ENCODE measurements at places on chromosomes 11 and 22.

GRCh38 chr11:79336797-79337517 is 103.9 kb downstream of the TENM4 start:
- DNase-seq: no peak

- DNase-seq: no peak
These were observed 54.9 kb downstream of the GLYATL1 start for GRCh38 chr11:58994171-58994570.

DNA sequence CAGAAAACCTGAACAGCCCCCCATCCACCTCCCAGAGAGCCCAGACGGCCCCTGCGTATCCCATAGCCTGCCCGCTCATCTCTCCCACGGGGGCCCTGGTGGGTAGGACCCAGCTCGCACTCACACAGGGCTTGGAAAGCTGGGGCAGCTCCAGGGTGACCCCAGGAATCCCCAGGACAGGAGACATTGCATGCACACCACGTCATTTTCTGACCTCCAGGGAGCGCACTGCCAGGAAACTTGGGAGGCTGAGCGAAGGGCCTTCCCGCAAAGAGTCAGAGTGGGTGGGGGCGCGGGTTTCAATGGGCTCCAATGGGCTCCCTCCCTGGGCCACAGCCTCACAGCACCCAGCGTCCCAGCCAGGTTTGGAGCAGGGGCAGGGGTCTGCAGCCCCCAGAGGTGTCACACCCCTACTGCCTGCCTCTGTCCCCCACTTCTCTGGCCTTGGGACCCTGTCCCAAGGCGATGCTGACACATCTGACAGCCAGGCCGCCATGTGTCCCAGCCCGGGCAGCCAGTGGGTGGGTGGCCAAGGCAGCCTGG is 8.2 kb upstream of the SYT8 start:
- DNase-seq: no peak

DNA sequence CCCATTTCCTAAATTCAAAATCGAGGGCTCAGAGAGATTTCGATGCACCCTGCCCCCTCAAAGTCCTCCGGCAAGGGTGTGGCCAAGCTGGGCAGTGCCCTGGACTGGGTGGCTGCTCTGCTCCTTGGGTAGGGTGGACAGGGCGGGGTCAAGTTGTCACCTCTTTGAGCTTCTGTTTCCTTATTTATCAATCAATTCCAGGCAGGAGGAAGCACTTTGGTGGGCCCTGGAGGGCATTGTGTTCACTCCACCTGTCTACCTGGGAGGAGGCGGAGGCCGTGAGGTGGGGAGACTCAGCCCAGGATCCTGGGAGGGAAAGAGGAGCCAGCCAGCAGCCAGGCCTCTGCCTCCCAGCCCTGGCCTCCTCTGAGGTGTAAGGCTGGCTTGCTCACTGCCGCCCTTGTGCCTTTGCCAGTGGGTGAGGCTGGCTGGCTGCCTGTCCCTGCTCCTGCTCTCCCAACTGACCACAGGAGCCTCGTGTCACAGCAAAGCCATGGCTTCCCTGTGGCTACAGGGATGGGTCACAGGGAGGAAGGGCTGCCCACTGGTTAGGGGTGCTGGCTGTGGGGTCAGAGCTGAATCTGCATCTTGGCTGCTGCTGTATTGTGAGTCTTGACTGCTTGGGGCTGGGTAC is 25.5 kb upstream of the SHISAL1 start:
- no peak for DNase-seq

GRCh38 chr11:86987679-86988078 is 32.5 kb upstream of the FZD4 start:
- DNase-seq: no peak

DNA sequence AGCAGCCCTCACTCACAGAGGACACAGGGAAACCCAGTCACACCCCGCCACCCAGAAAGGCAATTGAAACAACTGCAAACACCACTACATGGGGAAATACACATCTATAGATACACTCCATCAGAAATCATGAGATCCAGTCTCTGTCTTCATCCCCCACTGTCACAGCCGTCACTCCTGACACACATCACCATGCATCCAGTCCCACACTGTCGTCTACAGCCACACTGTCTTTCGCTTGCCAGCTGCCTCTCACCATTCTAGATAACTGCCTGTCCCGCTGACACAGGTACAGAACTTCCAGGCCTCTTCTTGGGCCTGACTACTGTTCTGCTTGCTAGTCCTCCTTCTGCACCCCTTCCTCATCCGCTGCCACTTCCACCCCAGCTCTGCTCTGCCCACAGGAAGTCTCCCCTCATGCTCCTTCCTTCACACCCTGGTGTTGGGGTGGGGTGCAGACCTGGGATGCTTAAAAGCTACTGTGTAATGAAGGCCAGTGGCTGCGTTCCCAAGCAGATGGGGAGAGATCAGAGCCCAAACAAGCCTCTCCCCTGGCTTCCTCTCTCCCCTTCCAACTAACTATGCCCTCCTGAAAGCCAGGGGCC is 42.6 kb downstream of the SLC22A12 start:
- no peak for DNase-seq

- no peak for DNase-seq
These were observed 15.3 kb downstream of the CCDC73 start for GRCh38 chr11:32779136-32779535.

- DNase-seq: no peak
These were observed 61.3 kb upstream of the YPEL1 start for GRCh38 chr22:21796863-21797262.

DNA sequence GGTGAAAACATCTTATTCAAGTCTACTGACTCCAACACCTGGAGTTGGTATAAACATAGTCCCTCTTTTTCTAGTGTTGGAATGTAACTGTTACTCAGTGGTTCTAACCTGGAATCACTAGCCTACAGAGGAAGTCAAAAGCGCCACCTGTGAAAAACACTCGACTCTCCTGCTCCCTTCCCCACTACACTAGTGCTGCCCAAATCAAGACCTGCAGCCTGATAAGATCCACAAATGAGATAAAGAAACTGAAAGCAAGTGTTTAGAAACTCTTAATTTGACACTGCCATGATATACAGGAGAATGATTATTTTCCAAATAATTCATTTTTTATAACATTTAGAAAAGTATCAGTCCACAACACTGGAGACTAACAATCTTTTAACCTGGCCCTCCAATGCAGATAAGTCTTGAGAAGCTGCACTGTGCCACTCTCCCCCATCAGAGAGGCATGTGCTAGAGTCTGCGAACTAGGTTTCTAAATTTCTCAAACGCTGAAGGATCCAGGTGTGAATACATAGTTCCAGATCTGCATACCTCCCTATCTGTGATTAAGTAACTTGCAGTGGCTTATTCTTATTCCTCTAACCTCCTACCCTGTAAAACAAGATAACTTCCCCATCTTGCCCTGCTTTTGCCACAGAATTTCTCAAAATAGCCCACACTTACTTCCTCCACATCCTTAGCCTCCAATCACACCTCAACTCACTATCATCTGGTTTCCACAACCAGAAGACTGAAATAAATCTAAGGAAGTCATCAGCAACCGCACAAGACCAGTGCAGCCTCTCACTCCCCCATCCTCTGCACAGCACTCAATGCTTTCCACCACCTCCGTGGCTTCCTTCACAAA is 88.1 kb downstream of the RRAS2 start:
- no peak for DNase-seq

DNA sequence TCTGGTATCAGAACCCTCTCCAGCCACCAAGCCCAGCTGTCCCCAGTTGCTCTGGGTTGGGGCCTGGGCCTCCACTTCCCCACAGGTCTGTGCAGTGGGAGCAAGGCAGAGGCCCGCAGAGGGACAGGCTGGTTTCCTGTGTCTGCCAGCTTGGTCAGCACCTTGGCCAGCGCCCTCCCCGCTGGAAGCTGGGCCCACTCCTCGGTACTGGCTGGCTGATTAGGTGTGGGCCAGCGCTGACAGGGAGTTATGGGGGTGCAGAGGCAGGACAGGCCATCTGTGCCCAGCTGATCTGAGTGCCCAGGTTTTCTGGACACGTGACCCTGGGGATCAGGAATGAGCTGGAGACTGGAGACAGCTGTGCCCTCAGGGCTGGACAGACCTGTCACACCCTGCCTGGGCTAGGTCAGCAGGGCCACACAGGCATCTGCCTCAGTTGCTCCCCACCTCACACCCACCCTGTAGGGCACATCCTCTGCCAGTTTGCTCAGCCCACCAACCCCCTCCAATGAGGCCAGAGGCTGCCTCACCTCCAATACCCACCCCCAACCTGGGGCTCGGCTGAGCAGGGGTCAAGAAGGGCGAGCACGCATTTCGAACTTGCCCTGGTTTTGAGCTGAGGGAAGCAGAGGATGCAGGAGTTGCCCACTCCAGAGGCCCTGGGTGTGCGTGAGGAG is 175.3 kb downstream of the IGLL1 start:
- DNase-seq: peak; percentile 62

DNA sequence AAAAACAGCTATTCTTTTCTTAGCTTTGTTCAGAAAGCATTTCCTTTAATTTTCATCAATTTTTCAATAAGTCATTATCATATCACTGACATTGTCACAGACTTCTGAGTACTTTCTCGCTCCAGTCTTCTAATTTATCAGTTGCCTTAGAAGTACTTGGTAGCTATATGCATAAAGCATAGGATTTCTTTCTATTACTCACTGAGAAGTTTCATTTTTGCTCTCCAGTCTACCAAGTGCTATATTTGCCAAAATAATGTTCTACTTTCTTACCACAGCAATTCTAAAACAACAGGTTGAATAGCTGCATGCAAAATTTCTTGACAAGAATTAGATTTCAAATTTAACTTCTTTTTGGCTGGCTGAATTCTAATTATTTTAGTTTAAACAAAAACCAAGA is 116.3 kb downstream of the STK33 start:
- no peak for DNase-seq

DNA sequence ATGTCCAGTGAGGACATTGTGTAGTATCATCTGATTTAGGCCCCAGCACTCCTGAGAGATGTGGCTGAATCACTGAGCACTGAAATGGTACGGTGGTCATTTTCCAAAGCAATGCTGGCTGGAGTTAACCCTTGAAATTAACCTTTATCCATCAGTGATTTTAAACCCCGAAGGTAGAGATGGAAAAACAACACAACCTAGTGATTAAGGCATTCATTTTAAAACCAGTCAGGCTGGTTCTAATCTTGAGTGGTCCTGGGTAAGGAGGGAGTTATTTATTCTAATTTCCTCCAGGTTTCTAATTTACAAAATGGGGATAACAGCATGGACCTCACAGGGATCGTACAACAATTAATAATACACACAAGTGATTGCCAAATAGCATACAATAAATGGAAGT is 6.6 kb upstream of the CSNK2A3 start:
- no peak for DNase-seq

- no peak for DNase-seq
These were observed 127.6 kb downstream of the MPPED2 start for GRCh38 chr11:30458541-30458940.

DNA sequence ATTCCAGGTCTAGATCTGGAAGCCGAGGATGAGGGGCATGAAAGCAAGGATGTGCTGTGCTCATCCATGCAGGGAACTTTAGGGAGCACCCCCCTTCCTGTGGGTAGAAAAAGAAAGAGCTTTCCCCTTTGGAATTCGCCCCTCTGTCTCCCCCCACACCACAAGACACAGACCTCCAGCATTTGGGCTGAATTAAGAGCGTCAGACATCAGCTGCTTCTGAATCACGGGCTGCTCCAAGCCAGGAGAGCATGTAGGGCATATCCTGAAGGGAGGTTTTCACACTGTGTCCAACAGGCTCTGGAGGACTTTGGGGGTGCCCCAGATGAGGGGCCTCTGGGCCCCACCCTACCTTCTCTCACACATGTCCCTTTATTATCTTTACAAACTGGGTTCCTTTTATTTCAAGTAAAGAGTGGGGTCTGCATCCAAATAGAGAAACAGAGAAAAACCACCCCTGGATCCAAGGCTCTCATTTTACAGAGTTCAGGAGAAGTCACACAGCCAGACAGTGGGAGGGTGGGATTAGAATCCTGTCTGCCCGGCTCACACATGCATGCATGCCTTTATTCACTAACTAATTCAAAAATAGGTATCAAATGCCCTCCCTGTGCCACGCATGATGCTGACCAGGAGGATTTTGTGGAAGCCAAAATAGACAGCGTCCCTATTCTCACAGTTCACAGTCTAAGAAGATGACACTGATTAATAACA is 52.8 kb downstream of the LRRC32 start:
- no peak for DNase-seq

DNA sequence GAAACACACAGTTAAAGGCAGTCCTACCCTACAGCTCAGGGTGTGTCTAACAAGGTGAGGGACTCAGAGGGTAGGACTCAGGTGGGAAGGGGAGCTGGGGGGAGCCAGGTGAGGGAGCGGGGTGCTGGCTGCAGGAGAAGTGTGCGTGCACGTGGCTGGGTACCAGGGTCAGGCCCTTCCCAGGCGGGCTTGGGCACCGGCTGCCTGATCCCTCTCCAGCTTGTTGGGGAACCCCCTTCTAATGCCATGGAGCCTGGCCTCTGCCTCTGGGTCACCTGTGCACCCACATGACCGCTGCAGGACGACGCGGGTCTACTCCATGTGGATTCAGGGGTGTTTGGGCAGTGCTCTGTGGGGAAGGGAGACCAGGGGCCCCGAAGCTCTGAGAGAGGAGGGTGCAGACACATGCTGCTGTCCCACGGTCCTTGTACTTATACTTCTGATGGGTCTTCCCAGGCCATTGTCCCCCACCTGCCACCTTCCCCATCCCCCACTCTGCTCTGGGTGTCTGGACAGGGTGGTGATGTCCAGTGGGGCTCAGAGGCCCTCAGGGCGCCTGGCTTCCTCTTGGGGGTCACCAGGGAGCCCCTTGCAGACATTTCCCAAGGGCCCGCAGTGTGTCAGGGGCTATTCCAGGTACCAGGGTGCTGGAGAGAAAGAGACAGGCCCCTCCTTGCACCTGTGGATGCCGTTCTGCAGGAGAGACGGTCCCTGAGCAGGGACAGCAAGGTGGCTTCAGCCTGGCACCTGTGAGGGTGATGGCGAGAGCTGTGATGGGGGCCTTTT is 10.4 kb upstream of the MRGPRD start:
- DNase-seq: no peak
